ENCODE measurements at places on chromosomes 7 and 10.

GRCh38 chr7:95062901-95063300, 155.5 kb downstream of the PPP1R9A start:
- DNase-seq, result no peak

GRCh38 chr10:71333129-71333887, 14.2 kb downstream of the SLC29A3 start:
- no peak for DNase-seq

- no peak for DNase-seq
Measured at GRCh38 chr7:104981672-104982037, 32.4 kb upstream of the KMT2E start.

DNA sequence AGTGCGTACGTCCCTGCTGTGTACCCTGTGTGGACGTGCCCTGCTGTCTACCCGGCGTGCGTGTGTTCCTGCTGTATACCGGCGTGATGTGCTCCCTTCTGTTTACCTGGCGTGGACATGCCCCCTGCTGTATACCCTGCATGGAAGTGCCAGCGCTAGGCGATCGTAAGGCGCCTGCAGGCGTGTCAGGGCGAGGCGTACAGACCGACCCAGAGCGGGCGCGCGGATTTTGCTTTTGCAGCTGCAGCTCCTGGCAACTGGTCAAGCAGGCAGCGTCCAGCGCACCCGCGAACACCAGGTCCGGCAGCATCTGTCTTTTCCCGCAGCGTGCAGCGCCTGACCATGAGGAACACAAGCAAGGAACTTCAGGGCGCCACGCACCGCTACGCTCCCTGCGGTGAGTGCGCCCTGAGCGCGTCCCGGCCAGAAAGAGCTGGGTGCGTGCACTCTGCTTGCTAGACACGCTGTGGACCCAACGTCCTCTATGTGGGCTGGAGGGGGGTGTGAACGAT, 680 bp downstream of the C7orf57 start:
- peak; percentile 42 for DNase-seq

DNA sequence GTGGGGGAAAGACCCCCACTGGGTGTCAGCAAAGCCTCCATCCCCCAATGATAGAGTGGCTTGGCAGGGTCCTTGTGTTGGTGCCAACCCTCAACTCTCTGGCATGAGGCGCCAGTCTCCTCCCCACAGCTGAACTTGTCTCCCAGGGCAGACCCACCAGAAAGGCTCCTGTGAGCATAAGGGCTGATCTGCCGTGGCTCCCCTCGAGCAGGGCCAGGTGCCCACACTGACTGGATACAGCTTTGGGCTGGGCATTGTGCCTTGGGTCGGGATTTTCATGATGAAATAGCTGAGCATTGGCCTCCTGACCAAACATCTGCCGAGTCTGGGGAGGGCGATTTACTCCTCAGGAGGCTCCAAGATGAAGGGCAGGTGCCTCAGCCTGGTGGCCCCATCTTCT, 68.1 kb upstream of the NPTX2 start:
- DNase-seq, result no peak

- DNase-seq, result no peak
Measured at GRCh38 chr7:572416-573268, 53.0 kb upstream of the PDGFA start.

GRCh38 chr10:74058658-74059057, 60.7 kb downstream of the VCL start:
- DNase-seq, result no peak

DNA sequence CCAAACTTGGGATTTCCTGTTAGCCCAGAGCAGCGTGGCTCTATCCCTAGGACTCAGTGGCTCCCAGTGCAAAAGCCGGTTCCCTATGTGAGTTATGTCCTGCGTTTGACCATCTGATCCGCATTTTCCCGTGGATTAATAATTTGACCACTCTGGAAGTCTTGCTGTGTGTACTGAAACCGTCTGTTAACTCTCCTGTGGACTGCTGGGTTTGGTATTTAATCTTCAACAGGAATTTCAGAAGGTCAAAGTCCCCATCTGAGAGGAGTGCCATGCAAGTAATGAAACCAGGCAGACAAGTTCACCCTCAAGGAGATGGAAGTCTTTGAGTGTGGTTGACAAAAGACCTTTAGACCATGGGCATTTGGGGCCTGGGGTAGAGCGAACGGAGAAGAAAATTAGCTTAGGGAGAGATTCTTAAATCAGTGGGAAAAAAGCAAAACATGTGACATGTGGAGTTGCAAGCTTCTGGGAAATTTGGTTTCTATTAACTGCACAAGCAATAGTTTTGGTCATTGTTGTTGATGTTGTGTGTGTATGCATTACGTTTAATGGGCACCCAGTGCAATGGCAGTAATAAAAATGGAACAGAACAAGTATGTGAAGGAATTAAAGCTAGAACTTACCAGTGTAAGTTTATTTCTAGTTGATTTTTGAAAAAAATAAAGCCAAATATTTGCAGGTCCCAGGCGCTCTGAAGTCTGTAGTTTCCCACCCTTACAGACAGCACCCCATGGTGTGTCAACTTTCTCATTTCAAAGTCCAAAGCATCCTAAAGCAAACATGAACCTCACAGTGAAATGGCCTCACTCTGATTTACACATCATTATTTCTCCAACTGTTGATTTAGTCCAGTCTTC, 38.2 kb downstream of the LYZL1 start:
- no peak for DNase-seq

- DNase-seq, result no peak
Measured at GRCh38 chr7:22900784-22901183, 78.1 kb upstream of the TOMM7 start.

GRCh38 chr10:70512149-70512639, 33.6 kb downstream of the PALD1 start:
- DNase-seq, result no peak

DNA sequence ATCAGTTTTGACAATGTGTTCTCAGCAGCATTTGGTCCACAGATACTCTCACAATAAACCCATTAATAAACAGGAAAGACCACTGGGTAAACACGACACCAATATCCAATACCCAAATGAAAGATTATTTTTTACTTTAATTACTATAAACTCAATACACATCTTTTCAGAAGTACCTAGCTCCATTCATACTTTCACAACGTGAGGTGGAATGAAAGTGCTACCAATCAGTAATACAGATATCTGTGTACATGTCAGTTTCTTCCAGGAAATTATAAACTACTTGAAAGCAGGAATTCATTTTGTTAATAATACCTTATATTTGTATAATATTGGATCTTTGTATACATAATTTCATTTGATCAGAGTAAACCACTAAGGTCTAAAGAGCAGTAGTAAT, 11.9 kb downstream of the CDK6 start:
- no peak for DNase-seq

DNA sequence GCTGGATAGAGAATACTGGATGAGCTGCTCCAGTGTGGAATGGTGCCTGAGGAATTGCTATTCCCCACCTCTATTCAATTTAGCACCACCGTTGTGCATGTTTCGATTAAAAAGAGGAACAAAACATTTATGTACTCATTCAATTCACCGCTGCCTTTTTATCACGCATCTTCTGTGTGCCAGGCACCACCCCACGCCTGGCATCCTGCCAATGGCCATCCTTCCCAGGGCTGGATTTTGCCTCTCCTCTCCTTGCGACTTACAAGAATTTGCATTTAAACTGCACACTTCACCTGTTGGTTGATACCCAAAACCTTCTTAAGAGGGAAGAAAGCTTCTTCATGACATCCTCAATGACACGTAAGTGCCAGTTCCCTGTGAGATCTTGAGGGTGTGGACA, 110.2 kb upstream of the DPP6 start:
- no peak for DNase-seq

DNA sequence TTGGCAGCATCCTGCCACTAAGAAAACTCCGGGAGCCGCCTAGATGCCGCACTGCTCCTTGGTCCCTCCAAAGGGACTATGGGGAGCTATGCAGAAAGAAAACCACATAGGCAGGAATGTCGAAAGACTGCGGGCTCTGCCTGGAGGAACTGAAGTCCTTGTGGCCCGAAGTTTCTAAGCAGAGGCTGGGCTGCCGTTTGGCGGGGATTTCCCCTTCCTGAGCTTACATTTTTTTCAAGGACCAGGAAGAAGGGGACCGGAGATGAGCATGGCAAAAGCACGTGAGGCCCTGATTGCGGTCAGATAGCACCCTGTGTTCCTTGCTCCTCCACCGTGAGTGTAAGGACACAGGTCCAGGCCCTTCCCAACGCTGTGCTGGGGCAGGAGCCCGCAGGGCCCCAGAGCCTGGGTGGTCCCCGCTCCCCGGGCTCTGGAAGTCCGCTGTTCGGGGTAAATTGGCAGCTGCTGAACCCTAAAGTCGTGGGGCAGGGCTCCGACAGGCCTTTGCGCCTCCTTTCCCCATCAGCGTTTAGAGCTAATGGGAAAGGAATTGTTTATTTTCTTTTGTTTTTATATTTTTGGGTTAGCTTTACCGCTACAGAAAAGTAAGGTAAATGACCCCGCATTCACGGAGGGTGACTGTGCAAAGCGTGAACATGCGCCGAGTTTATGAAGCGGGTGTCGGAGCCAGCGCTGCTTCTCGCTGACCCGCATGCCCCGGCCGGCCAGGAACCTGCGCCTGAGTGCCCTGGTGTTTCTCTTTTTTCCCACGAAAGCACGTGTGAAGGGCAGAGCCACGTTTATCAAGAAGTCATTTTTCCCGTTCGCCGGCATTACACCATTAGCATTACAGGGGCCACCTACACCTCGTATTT, 356.5 kb upstream of the ZNF32 start:
- DNase-seq, result no peak

DNA sequence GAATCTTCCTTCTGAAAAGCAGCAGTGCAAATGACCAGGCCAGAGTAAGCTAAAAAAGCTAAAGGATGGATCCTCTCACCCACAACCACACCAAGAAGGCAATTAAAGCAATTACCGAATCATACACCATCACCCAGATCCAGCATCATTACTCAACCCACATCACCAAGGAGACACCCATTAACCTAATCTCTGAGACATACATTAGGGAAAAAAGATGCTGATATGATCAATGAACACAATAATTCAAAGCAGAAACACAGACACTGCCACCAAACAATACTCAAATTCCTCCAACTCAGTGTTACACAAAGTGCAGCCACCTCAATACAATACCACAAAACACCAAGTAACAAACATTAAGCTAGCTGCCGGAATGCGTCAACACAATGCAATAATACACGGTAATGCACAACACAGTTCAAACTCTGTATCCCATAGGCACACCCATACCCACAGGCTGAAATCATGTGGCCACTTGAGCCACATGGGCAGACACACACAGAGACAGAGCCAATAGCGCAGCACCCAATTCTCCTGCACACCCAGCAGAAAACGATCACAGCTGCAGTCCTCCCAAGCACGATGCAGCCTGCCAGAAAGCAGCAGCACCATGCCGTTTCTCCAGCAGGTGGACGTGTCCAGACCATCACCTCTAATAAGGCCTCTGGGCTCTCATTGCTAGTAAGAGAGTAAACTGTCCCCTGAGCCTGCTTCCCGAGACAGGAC, 21.5 kb downstream of the PAX2 start:
- no peak for DNase-seq

DNA sequence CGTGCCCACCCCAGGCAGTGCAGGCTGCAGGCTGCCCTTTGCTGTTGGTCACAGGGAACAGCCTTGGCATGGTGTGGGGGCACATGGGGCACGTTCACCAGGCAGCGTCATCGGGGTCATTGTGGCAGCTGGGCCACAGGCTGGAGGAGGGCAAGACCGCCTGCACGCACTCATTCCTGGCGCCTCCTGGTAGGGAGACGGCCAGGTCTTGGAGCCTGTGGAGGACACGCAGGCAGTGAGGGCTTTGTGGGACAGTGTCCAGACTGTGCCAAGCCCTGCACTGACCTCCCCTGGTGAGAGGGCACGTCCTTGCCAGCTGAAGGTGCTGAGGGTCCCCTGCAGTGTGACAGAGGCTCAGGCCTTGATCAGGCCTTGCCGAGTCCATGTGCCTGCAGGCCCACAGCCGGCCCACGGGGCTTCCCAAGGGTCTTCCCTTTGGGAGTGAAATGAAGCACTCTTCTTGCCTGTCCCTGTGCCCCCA, 76.4 kb downstream of the NKX6-2 start:
- no peak for DNase-seq

- DNase-seq, result no peak
Measured at GRCh38 chr7:156778668-156779067, 114.3 kb downstream of the LMBR1 start.

DNA sequence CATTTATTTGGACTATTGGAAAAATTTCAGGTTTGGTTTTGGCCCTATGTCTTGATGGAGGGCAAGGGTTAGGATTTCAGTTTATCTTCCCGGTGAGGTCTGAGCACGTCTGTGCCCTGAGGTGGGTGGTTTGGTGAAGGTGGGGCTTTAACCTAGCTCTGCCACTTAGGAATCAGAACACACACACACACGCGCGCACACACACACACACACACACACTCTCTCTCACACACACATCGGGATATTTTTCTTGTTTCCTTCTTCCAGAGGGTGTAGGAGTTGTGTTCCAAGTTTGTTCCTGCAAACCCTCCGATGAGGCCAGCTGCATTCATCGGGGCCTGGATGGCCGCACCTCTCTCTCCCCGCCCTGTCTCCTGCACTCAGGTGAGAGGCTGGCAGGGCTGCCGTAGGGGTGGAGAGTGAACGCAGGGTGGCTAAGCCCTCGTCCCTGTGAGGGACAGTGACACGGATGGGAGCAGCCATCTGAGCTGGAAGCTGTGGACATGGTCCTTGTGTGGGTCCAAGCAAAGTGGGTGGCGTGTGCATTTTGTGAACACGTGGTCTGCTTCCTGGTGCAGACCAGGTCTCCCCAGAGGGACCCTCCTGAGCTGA, 34.2 kb downstream of the CHST12 start:
- no peak for DNase-seq

- no peak for DNase-seq
Measured at GRCh38 chr10:17007418-17007770, 122.2 kb downstream of the CUBN start.

- DNase-seq, result no peak
Measured at GRCh38 chr10:51860257-51860656, 160.9 kb upstream of the CSTF2T start.

DNA sequence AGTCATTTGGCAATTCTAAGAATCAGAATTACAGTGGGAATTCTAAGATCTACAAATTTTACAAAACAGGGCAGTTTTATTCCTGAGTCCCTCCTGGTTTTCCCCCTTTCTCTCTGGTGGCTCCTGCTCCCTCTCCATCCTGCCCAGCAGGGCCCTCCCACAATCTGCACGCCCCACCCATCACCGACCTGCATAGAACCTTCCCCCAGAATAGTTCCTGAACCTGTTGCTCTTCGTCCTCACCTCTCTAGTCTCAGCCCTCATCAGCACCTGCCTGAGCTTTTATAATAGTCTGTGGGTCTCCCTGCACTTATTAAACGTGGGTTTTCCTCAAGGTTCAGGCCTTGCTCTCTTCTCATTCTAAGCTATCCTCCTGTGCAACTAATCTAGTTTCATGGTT, 49.1 kb upstream of the MNX1 start:
- no peak for DNase-seq

All from endothelial cell (in vitro differentiated cells).